ENCODE measurements at places on chromosomes 2 and 18. TPM values are rescaled to one million over a fixed set of nuclear protein-coding genes. Genes with fewer than 3 reads are reported as not detected.

Gene NAB1
- total RNA-seq = 21.8 TPM

Gene TTR
- total RNA-seq = not detected

GRCh38 chr2:32882816-32883810 is 63.6 kb upstream of the LTBP1 start:
- no peak for DNase-seq

DNA sequence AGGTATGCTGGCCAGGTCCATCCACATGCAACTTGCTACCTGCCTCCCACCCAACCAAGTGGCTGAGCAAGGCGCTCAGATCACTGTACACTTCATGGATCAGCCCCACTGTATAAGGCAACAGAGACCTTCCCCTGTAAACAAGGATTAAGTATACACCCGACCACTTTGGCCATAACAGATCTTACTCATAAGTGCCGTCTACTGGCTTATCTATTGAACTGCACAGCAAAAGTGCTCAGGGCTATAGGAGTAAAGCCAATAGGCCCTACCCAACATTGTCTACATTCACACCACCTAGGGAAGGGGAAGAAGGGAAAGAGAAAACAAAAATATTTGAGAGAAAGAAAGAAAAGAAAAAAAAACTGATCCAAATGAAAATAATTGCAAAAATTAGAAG is 663.9 kb upstream of the LRRTM1 start:
- no peak for DNase-seq

DNA sequence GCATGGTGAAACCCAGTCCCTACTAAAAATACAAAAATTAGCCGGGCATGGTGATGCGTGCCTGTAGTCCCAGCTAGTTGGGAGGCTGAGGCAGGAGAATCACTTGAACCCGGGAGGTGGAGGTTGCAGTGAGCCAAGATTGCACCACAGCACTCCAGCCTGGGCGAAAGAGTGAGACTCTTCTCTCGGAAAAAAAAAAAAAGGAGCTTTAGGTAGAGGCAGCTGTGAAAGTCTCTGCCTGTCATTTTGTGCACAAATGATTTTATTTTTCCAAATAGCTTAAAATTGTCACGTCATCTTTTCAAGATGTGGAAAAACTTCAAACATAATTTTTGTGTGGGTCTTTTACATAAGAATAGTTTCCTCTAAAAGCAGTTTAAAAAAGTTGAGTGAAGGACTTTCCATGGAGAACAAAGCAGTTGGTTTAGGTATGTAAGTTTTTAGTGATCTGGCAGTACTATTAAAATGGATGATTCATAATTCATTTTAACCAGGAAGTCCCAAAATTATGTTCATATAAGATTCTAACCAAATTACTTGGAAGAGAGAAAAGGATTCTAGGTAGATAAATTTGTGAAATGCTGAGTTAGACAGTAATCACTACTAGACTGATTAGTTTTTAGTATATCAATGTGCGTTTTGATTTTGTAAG is 11.5 kb downstream of the CCNYL1 start:
- DNase-seq = no peak

GRCh38 chr2:105814291-105814940 is 69.7 kb downstream of the NCK2 start:
- DNase-seq = no peak

- DNase-seq = no peak
These were observed 242.8 kb upstream of the DOK6 start for GRCh38 chr18:69157906-69158305.

DNA sequence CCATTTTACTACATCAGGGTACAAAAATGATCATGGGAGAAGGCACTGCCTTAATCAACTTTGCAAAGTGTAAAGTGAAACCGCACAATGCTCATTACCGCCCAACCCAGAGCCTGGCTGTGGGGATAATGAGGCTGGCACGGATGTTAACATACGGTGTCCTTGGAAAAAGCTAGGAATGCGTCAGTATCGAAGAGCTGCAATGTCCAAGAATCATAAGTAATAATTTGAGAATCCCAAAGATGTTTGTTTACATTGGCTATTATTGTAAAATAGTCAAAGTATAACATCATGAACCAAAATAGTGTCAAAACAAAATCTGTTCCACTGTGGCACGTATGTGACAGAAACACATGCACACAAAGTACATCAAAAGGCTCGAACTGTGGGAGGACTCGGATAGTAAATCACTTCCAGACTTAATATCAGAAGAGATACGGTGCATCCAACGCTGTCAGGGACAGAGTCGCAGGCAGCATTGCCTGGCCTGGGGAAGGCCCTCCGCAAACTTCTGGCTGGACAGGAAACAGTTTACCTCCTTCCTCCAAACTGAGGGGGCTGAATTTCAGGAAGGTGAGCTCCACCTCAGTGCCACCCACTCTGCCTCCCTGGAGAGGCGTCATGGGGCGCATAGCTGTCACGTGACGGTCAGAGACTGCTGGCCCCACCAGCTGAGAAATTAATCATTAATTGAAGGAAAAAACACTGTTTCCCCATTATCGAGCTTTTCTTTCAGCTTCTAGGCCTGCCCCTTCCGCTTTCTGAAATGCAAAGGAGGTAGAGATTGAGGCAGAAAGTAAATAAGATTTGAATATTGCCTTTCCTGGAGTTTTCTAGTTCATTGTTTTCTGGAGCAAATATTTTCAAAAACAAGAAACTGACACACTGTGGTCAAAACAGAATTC is 1.8 kb upstream of the ID2 start:
- DNase-seq = peak; percentile 56

DNA sequence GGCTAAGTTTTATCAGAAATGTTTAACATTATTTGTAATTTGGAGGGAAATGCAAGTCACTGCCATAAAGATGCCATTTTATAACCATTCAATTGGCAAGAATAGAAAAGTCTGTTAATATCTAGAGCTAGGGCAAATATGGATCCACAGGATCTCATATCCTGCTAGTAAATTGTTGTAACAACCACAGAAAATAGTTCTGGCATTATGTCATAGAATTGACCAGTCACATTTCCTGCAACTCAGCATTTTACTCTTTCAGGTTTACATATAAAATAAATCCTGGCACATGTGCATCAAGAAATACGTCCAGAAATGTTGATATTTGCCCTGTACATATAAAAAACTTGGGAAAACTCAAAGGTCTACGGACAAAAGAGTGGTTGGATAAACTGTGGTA is 32.9 kb downstream of the OSBPL6 start:
- DNase-seq = peak; percentile 16

GRCh38 chr2:216279459-216279858 is 92.8 kb downstream of the MARCHF4 start:
- DNase-seq = no peak

Measured in kidney epithelial cell (primary cell).